ENCODE measurements at places on chromosomes 5 and 9.
A peak's percentile ranks its signal among the peaks of the same experiment; 100 is the strongest.

DNA sequence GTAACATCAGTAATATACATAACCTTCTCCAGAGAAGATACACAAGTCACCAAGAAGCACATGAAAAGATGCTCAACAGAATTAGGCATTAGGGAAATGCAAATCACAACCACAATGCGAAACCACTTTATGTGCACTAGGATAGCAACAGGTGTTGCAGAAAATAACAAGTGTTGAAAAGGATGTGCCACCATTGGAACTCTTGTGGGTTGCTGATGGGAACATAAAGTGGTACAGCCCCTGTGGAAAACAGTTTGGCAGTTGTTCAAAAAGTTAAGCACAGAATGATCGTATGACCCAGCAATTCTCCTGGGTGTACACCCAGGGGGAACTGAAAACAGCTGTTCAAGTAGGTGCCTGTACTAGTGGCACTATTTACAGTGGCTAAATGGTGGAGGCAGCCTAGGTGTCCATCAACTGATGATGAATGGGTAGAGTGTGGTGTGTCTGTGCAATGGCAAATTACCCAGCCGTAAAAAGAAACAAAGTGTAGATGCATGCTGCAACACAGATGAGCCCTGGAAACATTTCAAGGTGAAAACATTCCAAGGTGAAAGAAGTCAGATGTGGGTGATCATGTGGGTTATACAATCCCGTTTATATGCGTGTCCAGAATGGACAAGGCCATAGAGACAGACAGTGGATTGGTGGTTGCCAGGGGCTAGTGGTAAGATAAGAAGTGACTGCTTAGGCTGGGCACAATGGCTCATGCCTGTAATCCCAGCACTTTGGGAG is 27.2 kb downstream of the CCDC69 start:
- DNase-seq, result no peak

DNA sequence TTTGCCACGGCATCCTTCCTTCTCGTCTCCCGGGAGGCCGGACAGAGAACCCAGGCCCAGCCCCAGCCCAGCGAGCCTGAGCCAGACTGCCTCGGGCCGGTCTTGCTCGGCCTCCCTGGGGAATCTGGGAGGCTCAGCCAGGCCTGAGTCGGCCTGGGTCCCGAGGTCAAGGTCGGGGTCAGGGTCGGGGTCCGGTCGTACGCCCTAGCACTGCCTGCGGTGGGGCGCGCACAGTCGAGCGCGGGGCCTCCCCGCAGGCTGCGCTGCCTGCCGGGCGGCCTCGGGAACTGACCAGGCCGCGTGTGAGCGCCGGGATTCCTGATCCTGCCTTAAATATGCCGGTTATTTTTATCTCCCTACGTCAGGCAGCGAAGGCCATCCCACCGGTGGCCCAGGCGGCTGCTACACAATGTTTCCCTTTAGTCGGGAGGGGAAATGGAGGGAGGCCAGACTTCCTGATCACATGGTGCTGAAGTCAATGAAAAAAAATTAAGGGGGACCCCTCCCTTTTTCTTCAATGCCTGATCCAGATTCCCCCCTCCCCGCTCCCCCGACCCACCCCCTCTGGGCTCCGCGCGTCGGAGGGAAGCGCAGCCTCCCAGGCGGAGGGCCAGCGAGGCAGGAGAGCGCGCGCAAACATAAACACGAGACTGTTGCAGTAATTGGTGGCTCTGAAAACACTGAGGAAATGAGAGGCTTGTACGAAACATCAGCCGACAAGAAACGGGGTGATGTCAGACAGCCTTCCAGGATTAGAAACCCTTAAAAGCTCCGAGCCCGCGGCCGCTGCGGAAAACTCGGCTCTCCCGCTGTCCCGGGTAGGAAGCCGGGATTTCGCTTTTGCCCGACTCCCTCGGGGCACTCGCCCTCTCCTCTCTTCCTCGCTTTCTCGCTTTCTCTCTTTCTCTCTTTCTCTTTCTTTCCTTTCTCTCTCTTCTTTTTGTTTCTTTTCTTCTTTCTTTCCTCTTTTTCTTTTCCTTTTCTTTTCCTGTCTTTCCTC is 148.2 kb upstream of the KLF4 start:
- DNase-seq, result no peak

- DNase-seq, result no peak
These were observed 159.9 kb upstream of the RAI14 start for GRCh38 chr5:34496260-34496691.

DNA sequence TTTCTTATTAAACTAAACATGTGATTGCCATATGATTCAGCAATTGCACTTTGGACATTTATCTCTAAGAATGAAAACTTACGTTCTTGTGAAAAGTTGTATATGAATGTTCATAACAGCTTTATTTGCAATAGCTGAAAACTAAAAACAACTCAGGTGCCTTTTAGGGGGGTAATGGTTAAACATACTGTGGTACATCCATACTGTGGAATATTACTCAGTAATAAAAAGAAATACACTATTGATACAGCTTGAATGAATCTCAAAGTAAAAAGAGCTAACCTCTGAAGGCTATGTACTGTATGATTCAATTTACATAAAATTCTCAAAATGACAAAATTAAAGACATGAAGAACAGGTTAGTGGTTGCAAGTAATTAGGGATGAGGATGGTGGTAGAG is 339.5 kb upstream of the PAPPA start:
- DNase-seq, result no peak

DNA sequence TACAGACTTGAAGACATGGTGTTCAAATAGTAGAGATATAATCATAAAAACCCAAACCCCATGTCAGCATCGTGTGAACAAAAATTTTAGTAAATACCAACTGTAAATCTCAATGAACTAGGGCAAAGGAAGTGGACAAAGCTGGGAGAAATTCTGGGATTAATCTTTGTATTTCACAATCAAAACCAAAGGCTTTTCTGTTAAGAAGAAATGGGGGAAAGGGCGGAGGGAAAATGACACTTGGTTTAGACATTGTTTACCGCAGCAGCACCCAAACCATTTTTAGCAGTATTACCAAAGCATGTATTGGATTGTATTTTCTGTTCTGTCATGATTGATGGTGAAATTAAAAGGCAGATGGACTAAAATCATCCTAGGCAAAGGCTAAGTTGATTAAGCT is 134.2 kb upstream of the PRSS3 start:
- no peak for DNase-seq

DNA sequence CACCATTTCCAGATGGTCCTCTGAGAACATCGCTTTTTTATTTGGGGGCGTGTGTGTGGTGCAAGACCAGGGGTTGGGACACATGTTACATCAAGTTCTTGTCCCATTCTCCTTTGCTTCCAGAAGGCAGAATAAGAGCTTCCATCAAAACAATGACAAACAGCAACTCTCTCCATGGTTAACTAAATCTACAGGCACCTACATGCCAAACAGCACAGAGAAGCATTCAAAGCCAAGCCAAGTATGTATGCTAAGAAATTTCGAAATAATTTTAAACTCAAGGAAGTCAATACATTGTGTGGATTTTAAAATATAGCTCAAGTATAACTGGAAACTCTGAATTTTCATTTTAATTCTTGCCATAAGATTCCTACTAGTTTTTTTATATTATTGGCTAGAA is 105.6 kb downstream of the SEC61B start:
- no peak for DNase-seq

DNA sequence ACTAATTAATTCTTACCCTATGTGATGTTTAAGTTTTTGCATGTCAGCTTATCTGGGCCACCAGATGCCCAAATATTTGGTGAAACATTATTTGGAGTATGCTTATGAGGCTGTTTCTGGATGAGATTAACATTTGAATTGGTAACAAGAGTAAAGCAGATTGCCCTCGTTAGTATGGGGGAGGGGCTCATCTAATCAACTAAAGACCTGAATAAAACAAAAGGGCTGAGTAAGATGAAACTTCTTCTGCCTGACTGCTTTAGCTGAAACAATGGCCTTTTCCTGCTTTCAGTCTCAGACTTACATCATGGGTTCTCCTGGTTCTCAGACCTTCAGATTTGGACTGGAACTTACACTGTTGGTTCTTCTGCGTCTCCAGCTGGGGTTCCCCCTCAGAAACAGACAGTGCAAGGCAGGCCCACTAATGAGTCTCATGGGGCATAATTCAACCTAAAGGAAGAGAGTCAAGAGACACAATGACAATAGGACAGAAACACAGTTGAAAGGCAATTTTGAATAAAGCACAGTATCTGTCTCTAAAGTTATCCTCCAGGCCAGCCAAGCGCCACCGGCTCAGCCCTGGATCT is 288.4 kb downstream of the CAAP1 start:
- no peak for DNase-seq

GRCh38 chr5:83441747-83442146 is 29.8 kb upstream of the VCAN start:
- DNase-seq, result no peak

DNA sequence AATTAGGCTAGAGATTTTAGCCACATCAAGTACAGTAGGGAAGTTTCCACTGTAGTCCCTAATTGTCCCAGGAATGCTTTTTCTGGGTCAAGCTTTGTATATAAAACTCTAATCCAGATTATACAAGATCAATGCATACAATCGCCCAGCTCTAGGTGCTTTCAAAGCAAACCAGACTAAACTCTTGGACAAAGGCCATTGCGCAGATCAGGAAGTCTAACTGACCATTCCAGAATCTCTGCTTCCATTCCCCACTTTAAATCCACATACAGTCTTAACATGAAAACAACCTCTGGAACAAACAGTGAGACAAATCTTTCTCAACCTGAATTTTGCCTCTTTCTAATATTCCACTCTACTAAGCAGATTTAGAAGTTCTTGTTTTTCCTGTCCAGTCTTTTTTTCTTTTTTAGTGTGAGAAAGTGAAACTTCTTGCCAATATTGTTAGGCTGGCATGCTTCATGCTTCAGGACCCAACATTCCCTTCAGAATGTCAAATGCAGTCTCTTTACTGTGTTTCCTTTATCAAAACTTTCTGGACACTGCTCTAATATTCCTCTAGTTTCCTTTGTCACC is 76.1 kb downstream of the ITGA1 start:
- DNase-seq, result no peak

DNA sequence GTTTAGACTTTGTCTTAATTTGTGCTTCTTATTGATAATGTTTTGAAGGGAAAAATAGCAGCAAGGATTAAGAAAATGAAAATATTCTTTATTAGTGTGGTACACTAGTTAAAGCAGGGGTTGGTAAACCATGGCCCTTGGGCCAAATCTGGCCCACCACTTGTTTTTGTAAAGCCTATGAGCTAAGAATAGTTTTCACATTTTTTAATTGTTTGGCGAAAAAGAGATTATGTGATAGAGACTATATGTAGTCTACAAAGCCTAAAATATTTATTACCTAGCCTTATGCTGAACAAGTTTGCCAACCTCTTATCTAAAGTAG is 57.2 kb downstream of the KCNN2 start:
- DNase-seq, result no peak

- DNase-seq, result no peak
These were observed 33.7 kb downstream of the TGFBR1 start for GRCh38 chr9:99138424-99139284.

DNA sequence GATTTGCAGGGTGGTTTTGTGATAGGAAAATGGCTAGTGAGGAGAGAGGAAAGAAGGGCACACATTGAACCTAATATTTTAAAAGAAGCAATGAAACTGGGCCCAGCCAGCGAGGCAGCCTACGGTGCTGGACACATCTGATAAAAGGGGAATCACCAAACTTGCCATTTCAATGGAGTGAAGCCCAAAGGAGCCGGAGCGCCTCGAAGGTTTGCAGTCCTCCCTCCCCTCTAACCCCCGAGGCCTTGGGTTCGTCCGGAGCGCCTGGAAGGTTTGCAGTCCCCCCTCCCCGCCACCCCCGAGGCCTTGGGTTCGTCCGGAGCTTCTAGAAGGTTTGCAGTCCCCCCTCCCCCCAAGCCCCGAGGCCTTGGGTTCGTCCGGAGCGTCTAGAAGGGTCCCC is 132.6 kb downstream of the TENT4A start:
- DNase-seq, result no peak

DNA sequence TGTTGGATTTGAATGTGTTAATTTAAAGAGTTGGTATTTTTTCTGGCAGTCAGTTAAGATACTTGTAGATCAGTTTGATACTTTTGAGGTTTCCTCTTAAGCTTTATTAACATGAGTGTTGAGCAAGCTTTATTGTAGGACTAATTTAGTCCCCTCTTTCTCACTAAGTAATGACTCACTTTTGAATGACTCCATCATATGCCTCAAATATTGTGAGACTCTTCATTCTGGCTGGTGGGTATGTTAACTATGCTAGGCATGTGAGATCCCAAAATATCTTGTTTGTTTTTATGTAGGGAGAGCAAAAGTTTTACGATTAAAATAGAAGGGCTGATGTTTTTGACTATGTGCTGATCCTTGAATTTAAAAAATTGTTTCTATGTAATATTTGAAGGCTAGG is 355.7 kb downstream of the IZUMO3 start:
- DNase-seq, result no peak

DNA sequence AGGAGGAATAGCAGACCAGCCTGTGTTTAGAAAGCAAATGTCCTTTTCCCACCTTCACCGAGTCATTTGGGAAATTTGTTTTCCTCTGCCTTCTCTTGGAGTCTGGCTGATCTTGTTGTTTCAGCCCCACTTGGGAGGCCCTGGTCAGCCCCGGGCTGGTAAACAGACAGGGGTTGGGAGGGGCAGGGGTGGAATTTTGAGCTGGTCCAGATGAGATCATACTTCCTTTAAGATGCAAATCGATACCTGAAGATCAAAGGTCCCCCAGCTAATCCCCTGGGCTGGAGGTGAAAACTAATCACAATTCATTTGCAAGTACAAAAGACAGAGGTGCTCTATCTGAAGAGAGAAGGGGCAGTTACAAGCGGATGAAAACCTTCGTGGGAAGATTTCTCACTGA is 118.4 kb downstream of the PAPPA start:
- DNase-seq, result no peak

- no peak for DNase-seq
These were observed 182.7 kb downstream of the PBX3 start for GRCh38 chr9:125929846-125930245.

- peak; percentile 48 for DNase-seq
These were observed 49.7 kb downstream of the KIF24 start for GRCh38 chr9:34279411-34279810.

All from NCI-H2107 (cell line).